Hair follicular keratinocyte (primary cell): ENCODE measurements at places on chromosomes 4 and X. TPM values are rescaled to one million over a fixed set of nuclear protein-coding genes. Genes with fewer than 3 reads are reported as not detected.

The KLF8 gene
- total RNA-seq, result 4.4 and 4.8 TPM in 2 replicates

The YIPF7 gene
- not detected in 2 replicates for total RNA-seq

The ALB gene
- not detected in 2 replicates for total RNA-seq

The VEGFC gene
- total RNA-seq, result 45.7 and 61.1 TPM in 2 replicates

The GPM6B gene
- total RNA-seq, result 0.08 and 0.19 TPM in 2 replicates
